ENCODE measurements at places on chromosomes 7 and 10.

- no peak overlapping the region for H3K27ac ChIP-seq
- H3K36me3 ChIP-seq = no peaks in the 10 kb centered on the region
- no peaks in the 10 kb centered on the region for H3K27me3 ChIP-seq
- DNase-seq = no peak
- no peaks in the 10 kb centered on the region for H3K4me1 ChIP-seq
These were observed 62.7 kb upstream of the CREB5 start for GRCh38 chr7:28349637-28350036.

DNA sequence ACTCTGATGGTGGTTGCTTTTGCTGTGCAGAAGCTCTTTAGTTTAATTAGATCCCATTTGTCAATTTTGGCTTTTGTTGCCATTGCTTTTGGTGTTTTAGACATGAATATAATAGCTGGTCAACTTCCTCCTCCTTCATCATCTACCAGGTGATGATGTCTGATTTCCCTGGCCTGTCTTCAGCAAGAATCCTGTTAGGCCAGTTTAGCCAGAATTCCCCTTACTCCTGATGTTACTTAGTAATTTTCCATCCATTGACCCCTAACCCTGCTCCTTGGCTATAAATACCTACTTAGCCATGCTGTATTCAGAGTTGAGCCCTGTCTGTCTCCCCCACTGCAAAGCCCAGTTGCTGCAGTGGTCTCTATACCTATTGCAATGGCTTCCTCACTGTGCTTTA, 91.4 kb downstream of the ZNF777 start:
- no peaks in the 10 kb centered on the region for H3K4me1 ChIP-seq
- no peak overlapping the region for H3K27ac ChIP-seq
- H3K4me3 ChIP-seq = no peak overlapping the region
- no peak for DNase-seq
- peaks cover 17% of the 10 kb centered on the region for H3K36me3 ChIP-seq
- H3K27me3 ChIP-seq = no peaks in the 10 kb centered on the region

DNA sequence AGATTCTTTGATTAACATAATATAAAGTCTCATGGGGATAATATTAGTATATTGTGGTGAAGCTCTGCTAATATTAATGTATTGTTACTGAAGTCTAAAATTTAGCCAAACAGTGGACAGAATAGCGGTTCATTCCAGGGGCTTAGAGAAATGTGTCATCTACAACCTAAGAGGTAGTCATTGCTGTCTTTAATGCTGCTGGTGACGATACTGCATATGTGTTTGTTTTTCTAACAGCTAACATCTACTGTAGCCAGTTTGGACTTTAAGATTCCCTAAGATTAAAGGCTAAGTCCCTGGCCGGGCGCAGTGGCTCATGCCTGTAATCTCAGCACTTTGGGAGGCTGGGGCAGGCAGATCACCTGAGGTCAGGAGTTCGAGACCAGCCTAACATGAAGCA, 102.0 kb upstream of the SAMD8 start:
- peaks cover 2% of the 10 kb centered on the region for H3K4me1 ChIP-seq
- DNase-seq = no peak
- H3K27ac ChIP-seq = no peak overlapping the region
- no peak overlapping the region for H3K4me3 ChIP-seq
- peaks cover 3% of the 10 kb centered on the region for H3K27me3 ChIP-seq

DNA sequence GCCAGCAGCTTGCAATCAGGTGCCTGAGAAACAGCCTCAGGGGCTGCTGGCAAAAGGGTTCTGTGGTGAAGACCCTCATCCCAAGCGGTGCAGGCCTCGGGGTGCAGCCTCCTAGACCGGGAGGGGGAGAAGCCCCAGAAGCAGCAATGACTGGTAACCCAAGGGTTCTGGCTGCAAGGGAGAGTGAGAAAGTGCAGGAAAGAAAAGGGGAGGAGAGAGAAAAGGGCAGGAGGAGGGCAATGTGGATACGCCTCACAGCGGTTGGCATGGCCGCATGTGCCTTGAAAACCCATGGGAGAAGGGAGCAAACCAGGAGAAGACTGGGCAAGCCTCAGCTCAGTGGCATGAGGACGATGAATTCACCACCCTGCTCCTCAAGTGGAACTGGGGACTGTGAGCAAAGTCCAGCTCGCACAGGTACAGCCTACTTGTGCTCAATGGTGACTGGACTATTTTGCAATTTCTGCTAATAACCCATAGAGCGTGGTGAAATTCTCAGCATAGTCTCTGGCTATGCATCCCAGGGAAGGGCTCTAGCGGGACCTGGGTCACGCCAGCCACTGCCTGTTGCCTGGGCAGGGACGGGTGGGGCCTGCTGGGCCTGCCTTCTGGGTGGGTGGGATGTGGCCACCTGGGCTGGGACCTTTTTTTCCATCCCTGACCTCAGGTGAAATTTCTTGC, 6.2 kb downstream of the CLRN3 start:
- H3K36me3 ChIP-seq = no peaks in the 10 kb centered on the region
- H3K27ac ChIP-seq = peak overlapping the region; percentile 25
- H3K27me3 ChIP-seq = peaks cover 4% of the 10 kb centered on the region
- H3K4me1 ChIP-seq = peaks cover 49% of the 10 kb centered on the region
- no peak overlapping the region for H3K4me3 ChIP-seq
